ENCODE measurements at places on chromosomes 7 and 10.
A peak's percentile ranks its signal among the peaks of the same experiment; 100 is the strongest.

DNA sequence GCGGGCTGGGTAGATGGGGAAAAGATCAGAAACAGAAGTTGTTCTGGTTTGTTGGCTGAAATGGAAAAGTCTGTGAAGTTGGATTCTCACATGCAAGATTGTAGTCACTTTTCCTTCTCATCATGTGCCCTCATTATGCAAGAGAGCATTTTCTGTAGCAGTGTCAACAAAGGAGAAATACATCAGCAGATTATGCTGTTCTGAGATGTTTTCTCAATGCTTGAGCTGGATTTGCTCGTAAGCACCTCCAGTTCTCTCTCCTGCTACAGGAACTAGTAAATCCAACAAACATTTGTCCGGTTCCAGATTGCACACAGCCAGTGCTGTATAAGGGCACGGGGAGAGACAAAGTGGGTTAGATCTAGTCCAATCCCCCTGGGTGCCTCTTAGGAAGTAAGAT, 90.0 kb downstream of the GATA3 start:
- peak; percentile 64 for DNase-seq

DNA sequence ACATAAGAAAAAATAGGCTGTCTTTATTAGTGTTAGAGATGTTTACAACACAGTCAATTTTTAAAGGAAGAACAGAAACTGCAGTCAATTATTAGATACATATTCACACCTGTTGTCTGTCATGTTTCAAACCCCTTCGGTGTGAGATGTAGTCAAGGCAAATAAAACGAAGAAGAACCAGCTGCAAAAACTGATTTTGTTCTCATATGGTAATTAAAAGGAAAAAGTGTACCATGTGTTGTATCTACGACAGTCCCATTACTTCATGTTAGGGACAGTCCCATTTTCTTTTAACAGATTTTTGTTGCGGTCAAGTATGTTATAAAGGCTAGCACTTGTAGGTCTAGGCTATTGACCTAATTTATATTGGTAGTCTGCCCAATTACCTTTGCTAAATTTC, 149.4 kb downstream of the LRRN3 start:
- no peak for DNase-seq

- no peak for DNase-seq
Measured at GRCh38 chr7:38052786-38053185, 125.3 kb upstream of the STARD3NL start.

- DNase-seq: no peak
Measured at GRCh38 chr10:19756919-19757318, 59.3 kb upstream of the PLXDC2 start.

DNA sequence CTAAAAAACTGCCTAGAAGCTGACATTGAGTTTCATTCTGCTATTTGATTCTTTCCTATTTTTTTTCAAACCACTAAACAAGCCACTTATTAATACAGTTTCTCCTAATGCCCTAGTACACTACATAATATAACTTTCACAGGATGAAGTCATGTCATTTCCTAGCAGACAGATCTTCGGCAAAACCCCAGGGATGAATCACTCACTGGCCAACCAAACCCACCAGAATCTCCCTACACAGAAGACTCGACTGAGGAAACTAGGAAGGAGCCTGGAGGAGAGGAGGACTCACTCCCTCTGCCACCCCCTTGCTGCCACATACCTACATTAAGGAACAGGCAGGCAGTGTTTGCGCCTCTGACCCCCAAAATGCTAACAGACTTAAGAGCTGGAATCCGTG, 33.4 kb downstream of the XPNPEP1 start:
- peak; percentile 87 for DNase-seq

DNA sequence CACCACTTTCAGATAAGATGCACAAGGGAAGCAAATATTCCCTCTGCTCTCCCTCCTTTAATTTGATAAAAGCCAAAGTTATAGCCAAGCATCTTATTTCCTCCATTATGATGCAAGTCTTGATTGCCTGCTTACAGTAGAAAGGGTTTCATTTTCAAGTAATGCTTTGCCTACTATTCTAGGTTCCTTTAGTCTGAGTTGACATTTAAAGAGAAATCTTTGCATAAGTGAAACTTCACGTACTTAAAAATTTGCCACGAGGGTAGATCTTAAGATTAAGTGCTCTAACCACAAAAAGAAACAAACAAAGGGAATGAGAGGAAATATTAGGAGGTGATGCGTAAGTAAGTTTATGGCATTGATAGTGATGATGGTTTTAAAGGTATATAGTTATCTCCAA, 78.1 kb upstream of the VWDE start:
- DNase-seq: no peak

DNA sequence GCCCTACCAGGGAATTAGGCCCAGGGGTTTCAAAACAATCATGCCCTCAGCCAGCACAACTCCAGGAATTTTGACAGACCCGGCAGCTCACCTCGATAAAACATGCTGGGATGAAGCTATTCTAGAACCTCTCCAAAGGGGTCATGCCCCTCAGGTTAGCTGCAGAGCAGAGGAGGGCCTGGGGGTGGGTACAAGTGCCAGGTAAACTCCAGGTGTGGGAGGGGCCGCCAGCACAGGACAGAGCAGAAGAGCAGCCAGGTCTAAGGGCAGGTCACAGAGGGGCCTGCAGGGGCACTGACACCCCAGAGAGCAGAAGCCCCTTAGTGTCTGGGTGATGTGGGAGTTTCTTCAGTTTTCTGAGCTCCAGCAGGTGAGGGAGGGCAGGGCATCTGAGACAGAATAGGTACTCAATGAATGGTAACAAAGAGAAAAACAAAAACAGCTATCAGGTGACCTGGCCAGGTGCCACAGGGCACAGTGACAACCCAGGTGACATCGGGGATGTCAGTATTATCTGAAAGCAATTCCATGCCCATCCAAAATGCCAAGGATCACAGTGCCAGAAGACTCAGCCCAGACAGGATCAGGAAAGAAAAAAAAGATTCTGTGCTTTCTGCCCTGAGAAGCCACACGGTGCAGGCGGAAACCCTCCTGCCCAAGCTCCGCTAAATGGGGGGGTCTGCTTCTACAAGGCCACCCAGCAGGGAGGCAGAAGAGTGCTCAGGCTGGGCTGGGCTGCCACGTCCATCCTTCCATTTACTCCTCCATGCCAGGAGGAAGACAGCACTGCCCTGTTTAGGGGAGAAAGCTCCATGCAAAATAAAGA, 104.5 kb downstream of the TNS3 start:
- no peak for DNase-seq

DNA sequence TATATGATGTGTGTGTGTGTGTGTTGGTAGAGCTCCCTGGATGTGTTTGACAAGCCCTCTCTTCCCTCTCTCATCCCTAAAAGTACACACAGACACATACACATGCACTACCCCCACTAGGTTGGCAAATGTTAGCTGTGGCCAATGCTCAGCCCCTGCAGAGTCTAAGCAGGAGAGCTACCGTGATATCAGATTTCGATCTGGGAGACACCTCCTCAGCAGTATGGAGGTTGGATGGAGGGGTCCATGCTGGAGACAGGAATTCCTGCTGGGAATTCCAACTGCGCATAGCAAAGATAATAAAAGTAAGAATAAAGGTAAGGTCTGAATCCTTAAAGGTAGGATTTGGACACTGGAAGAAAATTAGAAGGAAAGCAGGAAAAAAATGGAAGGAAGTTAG, 85.7 kb downstream of the C10orf90 start:
- DNase-seq: no peak

GRCh38 chr10:14141283-14141682, 189.4 kb downstream of the FRMD4A start:
- DNase-seq: no peak

GRCh38 chr7:96596120-96596826, 113.4 kb downstream of the SEM1 start:
- DNase-seq: no peak

DNA sequence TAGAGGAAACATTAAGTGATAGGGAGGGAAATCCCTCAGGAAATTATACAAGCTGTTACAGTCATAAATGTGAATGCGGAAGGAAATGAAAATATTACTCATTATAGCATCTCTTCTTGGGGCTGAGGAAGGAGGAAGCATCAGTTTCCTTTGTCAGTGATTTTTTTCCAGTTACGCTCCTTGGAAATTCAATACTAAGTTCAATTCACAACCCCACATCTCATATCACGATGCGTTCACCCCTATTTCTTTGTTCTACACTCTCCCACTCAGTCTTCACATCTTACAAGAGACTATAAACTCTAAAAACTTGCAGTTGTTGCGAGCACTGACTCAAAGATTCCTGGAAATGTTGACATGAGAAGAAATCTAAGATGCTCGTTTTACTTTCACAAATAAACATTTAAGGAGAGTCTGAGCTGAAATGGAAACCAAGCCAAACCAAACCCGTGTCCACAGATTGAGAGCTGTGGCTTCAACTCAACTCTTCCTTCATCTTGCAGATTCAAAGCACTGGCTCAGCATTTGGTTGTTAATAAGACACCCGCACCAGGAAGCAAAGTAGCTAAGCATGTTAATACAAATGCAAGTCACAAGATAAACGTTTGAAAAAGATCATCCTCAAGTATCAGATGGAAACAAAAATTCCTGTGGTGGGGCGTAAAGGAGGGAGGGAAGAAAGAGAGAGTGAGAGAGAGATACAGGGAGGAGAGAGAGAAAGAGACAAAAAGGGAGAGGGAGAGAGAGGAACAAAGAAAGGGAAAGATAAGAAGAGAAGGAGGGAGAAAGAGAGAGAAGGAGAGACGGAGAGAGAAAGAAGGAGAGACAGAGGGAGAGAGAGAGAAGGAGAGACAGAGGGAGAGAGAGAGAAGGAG, 150.0 kb upstream of the RSU1 start:
- DNase-seq: peak; percentile 20

- no peak for DNase-seq
Measured at GRCh38 chr10:101261702-101262101, 32.4 kb upstream of the LBX1 start.

DNA sequence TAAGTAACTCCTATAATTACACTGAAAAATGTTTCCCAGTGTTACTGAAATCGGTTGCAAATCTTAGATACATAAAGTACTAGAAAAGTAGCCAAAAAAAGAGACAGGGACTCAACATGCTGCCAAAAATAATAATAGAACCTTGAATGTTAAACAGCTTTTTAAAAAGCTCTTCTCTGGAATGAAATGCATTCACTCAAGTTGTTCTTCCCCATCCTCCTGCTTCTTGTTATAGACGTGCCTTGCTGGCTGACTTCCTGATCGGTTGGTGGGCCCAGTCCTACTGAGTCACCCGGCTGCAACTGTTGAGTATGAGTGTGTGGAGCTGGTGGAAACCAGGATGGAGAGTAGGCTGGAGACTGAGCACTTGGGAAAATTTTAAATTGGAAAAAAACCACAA, 30.6 kb upstream of the RAPGEF5 start:
- DNase-seq: no peak

DNA sequence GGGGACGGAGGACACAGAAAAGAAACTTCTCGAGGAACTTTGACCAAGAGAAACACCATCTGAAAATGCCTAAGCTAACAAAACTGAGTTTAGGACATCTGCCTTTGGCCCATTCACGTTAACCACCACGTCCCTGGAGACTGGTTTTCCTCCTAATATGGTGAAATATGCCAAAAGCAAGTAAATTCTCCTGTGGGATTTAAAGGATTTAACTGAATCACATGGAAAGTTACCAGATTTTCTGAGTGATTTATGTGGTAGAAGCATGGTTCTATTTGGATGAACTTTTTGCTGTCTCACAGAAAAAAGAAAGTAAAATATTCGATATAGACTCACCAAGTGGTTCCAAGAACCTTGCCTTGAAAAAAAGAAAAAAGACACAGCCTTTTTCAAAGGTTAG, 30.4 kb upstream of the BMPER start:
- peak; percentile 75 for DNase-seq

DNA sequence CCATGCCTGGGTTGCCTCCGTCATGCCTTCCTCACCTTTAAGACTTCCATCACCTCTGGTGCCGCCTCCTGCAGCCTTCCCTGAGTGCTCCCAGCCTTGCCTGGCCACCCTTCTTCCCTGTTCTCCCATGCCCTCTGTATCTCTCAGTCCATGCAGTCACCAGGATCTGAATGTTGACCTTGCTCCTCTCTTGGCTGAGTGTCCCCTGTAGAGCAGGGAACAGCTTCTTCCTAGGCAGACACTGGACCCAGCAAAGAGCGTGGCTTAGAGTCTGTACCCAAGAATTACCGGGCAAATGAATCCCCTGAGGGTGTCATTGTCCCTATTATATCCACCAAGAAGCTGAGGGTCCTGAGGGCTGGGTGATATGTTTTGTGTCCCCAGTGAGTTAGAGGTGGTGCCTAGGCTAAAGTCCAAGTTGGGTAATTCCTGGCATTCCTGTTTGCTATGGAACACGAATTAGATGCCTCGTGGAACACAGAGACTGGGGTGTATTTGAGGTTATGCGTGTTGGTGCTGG, 505.6 kb downstream of the RPS24 start:
- DNase-seq: no peak

DNA sequence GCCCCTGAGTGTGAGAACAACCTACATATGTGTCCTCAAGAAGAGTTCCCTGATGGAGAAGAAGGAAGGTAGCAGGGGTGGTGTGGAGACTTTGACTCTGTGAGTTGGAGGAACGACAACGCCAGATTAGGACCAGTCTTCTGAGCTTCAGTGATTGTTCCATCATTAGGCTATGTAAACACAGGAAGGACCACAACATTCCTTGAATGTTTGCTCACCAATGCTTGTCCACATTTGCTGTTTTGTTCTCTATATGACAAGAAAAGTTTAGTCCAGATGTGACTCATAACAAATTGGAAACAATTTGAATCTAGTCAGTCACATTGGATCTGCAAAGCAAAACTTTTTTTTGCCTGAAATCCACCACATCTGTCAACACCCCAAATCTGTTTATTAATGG, 62.7 kb downstream of the ENTPD1 start:
- peak; percentile 29 for DNase-seq

GRCh38 chr10:86535132-86535882, 13.7 kb upstream of the WAPL start:
- peak; percentile 14 for DNase-seq

- no peak for DNase-seq
Measured at GRCh38 chr10:1651270-1651966, 85.9 kb downstream of the ADARB2 start.

- DNase-seq: no peak
Measured at GRCh38 chr7:4819560-4820404, 42.0 kb downstream of the PAPOLB start.

DNA sequence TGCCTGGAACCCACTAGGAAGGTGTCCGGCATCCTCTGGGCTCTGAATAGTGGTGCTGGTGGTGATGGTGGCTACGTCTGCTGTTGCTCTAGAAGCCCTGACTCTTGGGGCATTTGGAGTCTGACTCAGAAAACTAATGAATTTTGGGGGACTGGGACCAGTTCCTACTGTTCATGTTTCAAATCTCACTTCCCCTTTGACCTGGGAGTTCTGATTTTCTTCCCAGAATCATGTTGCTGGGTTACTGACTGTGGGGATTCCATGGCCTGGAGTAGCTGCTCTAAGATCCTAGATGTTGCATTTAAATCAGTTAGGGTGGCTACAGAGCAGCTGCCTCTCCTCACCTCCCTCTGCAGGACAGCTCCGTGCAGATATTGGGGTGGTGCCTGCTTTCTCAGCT, 3.2 kb downstream of the TSPAN33 start:
- DNase-seq: no peak

- no peak for DNase-seq
Measured at GRCh38 chr10:71726580-71727104, 7.1 kb upstream of the C10orf105 start.

- DNase-seq: peak; percentile 31
Measured at GRCh38 chr7:20301311-20301939, 29.3 kb upstream of the ITGB8 start.

- no peak for DNase-seq
Measured at GRCh38 chr7:148403466-148403993, 187.0 kb upstream of the C7orf33 start.
